ENCODE measurements at places on chromosomes 2 and 18. TPM values are rescaled to one million over a fixed set of nuclear protein-coding genes. Genes with fewer than 3 reads are reported as not detected.

Gene CAPN14
- 0.18 TPM for total RNA-seq

Gene PROKR1
- total RNA-seq, result not detected

Gene SLC11A1
- 0.46 TPM for total RNA-seq

Gene FRZB
- not detected for total RNA-seq

Gene C2orf81
- total RNA-seq, result 3.8 TPM

Gene DES
- not detected for total RNA-seq

Gene RAX
- total RNA-seq, result not detected

Gene KLHL30
- total RNA-seq, result not detected

Gene TSPYL6
- total RNA-seq, result not detected

Gene NDC80
- 66.9 TPM for total RNA-seq

Measured in activated naive CD4-positive, alpha-beta T cell treated with anti-CD3 and anti-CD28 coated beads, Interleukin-2, amount 10 ng/mL, durations not matched to agents 5 hours and 36 hours (primary cell).